ENCODE measurements at places on chromosomes 16 and 17. TPM values are rescaled to one million over a fixed set of nuclear protein-coding genes. Genes with fewer than 3 reads are reported as not detected.
A peak's percentile ranks its signal among the peaks of the same experiment; 100 is the strongest.

GRCh38 chr17:17379197-17379991, 76.2 kb downstream of the NT5M start:
- DNase-seq: no peak

- DNase-seq: peak; percentile 46
These were observed 366.9 kb downstream of the SLC39A11 start for GRCh38 chr17:72725433-72726068.

Gene UTS2R
- total RNA-seq: 0.11 TPM

Gene TNS4
- not detected for total RNA-seq

Gene CARD14
- total RNA-seq: not detected
